ENCODE measurements at places on chromosomes 5 and 9.

DNA sequence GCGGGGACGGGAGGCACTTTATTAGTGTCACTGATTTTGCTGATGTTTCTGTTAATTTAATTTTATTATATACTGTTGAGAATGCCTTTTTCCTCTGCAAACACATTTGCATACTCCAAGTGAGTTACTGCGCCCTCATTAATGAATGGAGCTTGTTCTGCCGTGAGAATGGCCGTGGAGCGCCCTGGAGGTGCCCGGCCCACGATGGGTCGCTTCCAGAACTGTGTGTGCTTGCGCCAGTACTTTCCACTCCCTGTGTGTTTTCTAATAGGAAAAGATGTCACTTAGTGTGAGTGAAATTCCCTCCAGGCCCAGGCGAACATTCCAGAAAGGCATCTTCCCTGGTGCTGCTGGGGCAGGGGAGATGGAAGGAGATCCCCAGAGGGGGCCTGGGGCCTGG is 30.1 kb downstream of the NDUFS6 start:
- no peak for DNase-seq

DNA sequence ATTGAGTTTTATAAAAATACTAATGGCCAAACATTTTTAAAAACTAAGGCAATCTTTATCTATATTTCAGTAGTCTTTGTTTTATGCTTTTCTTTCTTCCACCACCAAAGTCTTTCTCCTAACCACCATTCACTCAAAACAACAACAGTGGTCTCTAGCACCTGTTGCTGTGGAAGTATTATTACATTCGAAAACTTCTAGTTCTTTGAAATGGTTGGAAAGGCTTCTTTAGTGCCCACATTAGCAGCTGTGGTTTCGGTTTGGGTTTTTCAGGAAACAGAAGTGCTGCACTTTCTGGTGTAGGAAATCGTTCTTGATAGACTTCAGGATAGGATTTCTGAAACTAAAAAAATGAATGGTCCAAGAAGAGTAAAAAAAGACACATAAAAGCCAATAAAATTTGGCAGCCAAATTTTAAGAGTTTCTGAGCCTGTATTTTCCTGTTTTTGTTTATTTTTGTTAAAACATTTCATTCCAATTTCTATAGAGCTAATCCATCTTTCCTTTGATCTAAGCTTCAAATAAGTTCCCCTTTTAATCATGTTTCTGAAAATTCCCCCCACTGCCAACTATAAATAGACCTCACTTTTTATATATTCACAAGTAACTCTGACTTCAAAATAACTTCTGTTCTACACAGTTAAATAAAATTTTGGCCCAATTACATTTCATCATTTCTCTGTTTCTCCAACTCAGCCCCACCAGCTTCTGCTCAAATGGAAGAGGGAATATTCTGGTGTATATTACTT is 102.2 kb downstream of the DEPDC1B start:
- no peak for DNase-seq

DNA sequence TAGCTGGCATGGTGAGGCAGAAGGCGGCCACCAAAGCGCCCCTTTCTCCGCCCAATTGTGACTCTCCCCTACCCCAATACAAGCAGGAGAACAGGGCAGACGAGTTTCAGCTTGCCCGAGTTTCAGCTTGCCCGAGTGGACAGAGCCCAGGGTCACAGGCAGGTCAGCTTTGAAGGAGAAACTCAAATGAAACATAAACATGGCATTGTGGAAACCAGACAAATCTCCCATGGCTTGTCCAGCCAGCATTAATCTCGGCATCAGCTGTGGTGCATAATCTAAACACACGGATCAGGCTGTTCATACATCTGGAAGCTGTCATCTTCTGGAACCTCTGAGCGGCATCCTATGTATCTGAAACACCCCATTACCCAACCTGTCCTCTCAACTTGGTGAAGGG is 16.9 kb downstream of the PTCH1 start:
- DNase-seq: no peak

DNA sequence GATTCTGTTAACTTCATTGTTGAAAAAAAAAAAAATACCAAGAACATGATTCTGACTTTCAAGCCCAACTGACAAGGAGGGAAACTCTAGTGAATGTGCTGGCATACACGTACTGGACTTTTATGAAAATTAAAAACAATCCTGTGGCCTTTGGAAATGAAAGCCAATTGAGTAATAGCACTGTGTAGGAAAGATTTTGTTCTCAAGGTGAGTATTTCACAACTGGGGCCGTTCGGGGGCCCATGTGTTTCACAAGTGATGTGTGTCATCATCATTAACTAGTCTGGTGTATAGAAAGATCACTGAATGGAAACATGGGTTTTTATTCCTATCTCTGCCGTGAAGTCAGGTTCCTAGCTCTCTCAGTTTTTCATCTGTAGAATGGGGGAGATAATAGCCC is 605.0 kb upstream of the CLINT1 start:
- no peak for DNase-seq

GRCh38 chr9:123823194-123823947 is 106.6 kb downstream of the DENND1A start:
- no peak for DNase-seq

GRCh38 chr5:59543821-59544442 is 349.6 kb downstream of the PDE4D start:
- DNase-seq: no peak

DNA sequence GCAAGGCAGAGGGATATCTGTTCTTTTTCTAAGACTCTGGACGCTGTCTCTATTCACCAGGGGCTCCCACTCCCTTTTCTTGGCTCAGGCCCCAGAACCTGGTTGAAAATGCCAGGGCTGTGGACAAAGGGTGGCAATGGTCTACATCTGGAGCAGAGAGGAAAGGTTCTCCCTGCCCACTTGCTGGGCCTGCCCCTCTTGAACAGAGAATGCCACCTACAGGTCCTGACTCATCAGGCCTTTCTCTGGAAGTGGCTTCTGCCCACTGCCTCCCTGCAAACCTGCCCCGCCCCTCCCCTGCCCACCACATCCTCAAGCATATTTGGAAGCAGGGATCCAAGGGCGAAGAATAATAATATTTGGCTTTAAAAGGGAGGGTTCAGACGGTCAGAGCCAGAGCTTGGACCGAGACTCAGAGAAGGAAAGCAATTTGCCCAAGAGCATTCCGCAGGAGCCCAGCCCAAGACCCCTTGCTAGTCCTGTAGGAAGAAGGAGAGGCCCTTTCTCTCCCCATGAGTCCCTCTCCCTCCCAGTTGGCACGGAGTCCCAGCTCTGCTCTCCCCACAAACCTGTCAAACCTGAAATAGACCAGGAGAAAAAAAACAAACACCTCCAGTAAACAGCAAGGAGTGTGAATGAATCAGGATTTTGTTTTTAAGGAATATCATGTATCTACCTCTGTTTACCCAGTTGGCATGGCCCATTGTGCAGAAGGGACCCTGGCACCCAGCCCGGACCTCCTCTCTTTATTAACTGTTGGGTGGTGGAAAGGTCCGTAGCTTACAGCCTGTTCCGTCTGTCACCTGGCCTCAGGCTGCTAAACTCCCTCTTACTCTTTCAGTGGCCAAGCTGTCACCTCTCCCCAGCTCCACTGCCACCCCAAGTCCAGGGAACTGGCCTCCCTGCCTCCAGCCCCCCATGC is 37.7 kb upstream of the STXBP1 start:
- DNase-seq: no peak

- no peak for DNase-seq
Measured at GRCh38 chr5:179497636-179498340, 52.6 kb upstream of the RUFY1 start.

- no peak for DNase-seq
Measured at GRCh38 chr9:133737774-133738639, at the start of gene SARDH. Gene SARDH (minus strand): TSS chr9:133738352. CDS start chr9:133734173, 4,179 bp downstream.

GRCh38 chr9:121721770-121722169 is 70.3 kb downstream of the DAB2IP start:
- no peak for DNase-seq

- no peak for DNase-seq
Measured at GRCh38 chr5:167709625-167710024, 581.8 kb upstream of the WWC1 start.

GRCh38 chr9:108394726-108395125 is 461.1 kb downstream of the ACTL7B start:
- no peak for DNase-seq

DNA sequence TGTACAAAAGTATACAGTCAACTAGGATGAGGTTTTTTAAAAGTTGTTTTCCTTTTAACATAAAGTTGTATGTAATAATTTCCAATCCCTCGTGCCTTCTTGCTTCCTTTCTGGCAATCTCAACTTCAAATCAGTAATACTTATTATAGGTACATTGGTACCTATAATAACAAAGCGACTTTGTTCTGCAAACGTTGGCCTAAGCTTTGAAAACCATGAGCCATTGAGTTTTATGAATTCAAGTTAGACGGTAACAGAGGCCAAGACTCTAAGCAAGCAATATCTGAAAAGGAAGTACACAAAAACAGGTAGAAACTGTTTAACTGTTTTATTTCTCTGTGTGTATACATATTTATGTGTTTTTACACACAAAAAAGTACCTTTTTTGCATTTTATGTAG is 135.2 kb upstream of the GRHPR start:
- no peak for DNase-seq

DNA sequence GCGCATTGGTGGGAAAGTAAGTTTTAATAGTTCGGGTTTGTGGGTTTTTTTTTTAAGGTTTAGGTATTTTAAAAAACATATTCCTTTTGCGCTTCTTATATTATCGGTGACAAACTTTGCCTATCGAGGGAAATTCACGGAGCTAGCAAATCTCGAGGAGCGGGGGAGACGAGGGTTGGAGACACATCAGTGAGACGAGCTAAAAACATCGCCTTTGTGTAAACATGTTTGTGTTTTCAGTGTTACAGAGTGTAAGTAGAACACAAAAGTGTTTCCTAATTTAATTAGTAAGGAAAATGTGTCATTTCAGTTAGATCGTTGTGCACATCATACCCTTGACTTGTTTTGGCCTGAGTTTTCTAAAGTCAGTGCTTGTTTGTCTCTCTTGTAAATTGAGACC is 945 bp downstream of the BTF3 start:
- no peak for DNase-seq

DNA sequence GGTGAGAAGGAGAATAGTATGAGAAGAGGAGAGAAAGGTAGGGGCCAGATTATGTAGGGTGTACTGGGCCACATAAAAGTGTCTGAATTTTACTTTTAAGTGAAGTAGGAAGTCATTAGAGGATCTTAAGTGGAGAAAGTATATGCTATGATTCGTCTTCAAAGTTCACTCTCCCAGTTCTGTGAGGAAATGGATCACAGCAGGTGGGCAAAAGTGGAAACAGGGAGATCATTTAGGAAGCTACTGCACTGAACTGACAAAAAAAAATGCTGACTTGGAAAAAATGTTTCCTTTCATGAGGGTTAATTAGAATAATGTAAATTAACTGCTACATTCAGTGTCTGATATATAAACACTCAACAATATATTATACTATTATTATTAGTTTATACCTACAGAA is 2.4 kb downstream of the KIF24 start:
- DNase-seq: no peak

DNA sequence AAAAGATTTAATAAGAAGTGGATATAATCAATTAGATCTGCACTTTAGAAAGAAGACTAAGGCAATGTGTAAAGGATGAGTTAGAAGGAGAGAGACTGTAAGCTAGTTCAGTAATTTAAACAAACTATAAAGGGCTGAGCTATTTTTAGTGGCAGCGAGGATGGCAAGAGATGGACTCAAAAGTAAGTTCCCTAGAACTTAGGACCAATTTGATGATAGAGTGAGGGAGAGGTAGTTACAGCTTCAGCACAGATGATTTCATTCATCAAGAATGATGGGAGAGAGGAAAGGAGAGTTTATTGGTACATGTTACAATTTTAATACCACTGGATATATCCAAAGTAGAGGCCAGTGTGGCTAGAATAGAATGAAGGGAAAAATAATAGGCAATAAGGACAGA is 19.1 kb downstream of the NADK2 start:
- DNase-seq: no peak

DNA sequence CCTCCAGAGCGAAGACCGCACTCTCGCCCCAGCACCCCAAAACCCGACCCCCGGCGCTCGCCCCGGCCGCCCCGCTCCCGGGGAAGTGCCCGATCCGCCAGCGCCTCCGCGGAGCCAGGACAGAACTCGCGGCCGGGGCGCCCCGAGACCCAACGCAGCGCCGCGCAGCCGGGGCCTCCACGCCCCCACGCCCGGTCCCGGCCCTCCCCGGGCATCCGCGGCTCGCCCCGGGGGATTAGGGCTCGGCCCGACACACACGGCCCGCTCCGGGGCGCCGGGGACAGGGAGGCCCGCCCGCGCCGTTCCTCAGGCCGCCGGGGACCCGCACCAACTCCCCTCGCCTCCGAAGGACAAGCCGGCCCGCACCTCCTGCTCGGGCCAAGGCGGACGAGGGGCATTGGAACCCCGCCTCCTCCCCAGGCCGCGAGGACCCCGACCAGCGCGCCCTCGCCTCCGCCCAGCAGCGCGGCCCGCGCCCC is 544 bp downstream of the FNBP1 start:
- no peak for DNase-seq

DNA sequence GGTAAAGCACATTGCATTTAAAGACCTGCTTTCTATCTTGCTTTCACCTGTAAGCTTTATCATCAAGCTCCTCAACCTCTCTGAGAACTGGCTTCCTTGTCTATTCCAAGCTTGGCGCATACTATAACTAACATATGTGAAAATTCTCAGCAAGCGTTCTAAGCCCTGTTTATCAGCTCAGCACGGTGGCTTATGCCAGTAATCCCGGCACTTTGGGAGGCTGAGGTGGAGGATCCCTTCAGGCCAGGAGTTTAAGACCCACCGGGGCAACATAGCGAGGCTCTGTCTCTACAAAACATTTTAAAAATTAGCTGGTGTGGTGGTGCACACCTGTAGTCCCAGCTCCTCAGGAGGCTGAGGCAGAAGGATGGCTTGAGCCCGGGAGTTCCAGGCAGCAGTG is 1.6 kb upstream of the ATP6V0E1 start:
- no peak for DNase-seq

DNA sequence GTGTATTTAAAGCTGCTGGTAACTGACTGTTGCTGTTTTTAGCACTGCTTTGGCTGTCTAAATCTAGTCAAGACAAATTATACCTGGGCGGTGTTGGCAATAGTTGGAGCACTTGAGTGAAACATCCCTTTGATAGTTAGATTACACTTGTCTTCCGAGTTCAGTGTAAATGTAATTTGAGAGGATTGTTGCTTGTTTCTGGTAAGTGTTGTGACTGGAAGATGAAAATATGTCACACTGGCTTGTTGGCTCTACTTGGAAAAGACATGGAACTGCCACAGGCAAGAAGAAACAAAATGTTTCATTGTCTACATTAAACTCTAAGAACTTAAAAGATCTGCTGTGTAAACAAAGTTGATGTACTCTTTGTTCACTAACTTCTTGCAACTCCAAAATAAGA is 49.2 kb upstream of the PTPRD start:
- DNase-seq: no peak

- DNase-seq: no peak
Measured at GRCh38 chr5:33441241-33442177, 744 bp downstream of the TARS1 start.

DNA sequence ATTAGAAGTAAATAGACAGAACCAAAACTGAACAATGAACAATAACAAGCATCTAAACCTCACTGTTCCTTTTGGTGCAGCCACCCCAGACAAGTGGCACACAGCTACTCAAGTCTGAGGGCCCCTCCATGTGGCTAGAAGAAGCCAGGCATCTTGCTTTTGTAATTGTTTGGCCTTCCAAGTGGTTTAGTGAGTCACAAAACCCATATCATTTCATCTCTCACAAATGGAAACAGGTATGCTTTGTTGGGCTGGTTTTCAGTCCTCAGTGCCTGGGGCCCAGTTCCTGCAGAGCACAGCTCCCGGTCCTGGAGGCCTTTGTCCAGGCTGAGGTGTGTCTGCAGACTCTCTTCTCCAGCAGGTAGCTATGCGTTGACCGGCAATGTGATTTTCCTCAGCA is 16.7 kb downstream of the PRLR start:
- no peak for DNase-seq

Data from left renal cortex interstitium (tissue), 4 donors.